Subcutaneous adipose tissue (tissue), 4 donors: ENCODE measurements at places on chromosomes 1 and 21. TPM values are rescaled to one million over a fixed set of nuclear protein-coding genes. Genes with fewer than 3 reads are reported as not detected.

Gene SNX7
- 64.5 TPM for total RNA-seq

Gene CLCA4
- 0.65 TPM for total RNA-seq

Gene CELA2B
- not detected for total RNA-seq

Gene S100A7
- not detected for total RNA-seq

Gene FCGR1A
- total RNA-seq = not detected

Gene FCRL2
- not detected for total RNA-seq

Gene TNFRSF25
- 2.1 TPM for total RNA-seq

Gene USH2A
- total RNA-seq = under 0.01 TPM

Gene PGLYRP4
- not detected for total RNA-seq

Gene PITHD1
- total RNA-seq = 51.7 TPM

Gene FCRL5
- under 0.01 TPM for total RNA-seq

Gene SPRR4
- total RNA-seq = not detected

Gene NID1
- total RNA-seq = 391 TPM

Gene MTARC2
- total RNA-seq = 21.4 TPM
